ENCODE measurements at places on chromosomes 13 and 19.
A peak's percentile ranks its signal among the peaks of the same experiment; 100 is the strongest.

- no peak for DNase-seq
Measured at GRCh38 chr19:15609261-15609660, 5.8 kb upstream of the CYP4F8 start.

DNA sequence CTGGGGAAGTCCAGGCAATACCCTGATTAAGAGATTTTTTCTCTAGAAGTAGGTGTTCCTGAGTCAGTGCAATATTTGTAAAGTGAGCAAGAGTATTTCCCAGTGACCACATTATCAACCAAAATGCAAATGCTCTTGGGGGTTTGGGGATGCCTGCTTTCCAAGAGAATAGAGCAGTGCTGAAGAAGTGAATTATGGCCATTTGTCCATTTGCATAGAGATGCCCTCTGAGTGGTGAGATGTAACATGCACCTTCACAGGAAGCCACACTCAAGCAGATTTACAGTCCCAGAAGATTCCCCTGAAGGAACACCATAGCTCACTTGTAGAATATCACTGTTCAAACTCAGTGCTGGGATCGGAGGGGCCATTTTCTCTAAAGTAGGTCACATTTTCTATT, 71.8 kb downstream of the TNFSF11 start:
- DNase-seq: no peak

DNA sequence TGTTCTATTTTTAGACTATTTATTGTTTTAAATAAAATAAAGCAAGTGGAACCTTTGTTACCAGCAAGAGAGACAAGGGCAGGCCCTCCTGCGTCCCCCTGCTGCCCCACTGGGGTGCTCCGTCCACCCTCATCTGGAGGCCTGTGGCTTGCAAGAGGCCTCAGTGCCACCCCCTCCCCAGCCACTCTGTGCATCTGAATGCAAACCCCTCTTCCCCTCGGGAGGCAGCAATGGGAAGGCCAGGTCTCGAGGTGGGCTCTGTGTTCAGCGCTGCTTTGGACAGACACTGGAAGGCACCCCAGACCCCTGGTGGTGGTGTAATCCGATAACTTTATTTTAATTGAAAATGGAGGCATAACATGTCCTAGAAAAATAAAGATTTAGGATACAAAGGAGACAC, 4.6 kb downstream of the SIX5 start:
- no peak for DNase-seq

DNA sequence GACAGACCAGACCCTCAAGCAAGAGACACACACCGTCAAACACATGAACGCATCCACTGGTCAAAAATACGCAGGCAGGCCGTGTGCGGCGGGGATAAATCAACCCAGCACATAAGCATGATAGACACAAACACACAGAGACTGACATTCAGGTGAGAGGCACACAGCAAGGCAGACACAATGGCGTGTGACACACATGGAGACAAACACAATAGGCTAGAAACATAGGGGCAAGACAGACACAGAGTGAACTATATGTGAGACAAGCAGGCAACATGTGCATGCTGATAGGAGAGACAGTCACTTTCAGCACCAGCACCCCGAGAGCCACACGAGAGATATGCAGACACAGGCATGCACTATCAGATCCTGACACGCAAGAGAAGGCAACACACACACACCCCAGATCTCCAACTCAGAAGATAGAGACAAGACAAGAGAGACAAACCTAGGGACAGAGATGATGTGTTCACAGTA, 6.9 kb upstream of the JUNB start:
- no peak for DNase-seq

DNA sequence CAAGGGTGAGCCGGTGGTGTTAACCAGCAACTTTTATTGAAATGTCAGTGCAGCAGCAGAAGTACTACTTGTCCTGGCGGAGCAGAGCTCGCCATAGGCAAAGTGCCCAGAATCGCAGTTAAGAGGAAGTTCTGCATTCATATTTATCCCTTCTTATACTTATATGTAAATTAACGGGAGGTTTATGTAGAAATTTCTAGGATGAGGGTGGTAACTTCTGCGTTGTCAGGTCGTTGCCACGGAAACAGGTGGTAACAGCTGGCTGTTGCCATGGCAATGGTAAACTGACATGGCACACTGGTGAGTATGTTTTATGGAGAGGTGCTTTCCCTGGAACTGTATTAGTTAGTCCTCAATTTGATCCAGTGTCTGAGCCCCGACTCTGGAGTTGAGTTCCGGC, 2494.9 kb upstream of the PCDH20 start:
- DNase-seq: no peak

DNA sequence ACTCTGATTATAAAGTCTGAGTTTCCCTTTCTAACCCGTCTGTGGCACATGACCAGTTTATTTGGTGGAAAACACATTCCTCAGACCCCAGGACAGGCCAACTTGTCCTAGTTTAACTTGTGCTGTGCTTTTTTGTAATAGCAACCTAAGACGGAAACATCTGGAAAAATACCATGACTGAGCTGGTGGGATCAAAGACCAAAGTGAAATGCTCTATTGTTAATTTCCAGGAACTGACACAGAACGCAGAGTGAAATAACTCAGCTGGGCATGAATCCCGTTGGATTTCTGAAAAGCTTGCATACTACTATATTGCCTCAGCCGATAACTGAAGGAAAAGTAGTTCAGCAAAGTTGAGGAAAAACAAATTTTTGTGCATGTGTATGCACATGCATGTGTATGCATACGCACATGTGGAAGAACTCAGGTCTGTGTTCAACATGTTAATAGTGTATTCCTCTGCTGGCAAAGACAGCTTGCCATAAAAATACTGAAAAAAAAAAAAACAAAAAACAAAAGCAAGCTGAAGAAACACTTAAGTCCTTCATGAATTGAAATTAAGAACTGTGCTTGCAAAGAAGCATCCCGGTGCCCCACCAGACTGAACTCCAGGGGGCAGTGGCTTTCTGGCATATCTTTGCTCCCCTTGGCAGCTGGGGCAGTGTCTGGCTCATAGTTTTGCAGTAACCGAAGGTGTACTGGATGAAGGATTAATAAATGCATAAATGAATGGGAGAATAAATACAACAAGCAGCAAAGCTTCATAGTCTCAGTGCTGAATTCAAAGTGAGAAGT, 187.8 kb downstream of the LHFPL6 start:
- no peak for DNase-seq

DNA sequence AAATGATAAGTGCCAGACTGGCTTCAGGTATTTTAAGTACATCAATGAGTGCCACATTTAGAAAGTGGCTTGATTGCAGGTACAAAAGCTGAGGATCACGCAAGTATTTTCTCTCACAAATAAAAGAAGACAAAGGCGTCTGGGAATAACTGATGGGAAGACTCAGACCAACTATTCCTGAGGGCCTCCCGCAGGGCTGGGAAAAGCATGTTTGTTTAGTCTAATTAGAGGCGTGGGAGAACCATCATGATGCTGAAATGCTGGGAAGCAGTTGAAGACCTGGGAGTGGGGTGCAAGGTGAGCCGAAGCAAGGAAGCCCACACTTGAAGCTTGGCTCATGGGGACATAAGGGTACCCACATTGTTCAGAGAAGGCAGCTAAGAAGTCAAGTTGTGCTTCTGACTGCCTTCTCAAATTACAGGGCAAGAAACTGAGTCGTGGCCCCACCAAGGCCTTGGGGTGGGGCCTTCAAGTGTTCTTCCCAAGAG, 536.0 kb downstream of the MYO16 start:
- no peak for DNase-seq

DNA sequence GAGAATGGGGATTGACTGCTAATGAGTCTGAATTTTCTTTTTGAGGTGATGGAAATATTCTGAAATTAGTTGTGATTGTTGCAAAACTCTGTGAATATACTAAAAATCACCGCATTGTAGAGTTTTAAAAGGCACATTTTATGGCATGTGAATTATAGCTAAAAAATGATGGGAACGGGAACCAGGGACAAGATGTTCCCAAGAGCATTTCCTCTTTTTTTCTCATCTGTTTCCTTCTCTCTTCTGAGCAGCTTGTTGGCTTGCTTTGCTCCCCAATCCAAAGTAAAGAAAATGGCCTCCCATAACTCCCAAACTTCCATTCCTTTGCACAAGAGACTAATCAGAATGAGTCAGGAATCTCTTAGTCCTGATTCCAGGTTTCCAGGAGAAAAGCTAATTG, 459.2 kb downstream of the TSHZ3 start:
- DNase-seq: no peak

GRCh38 chr13:110339263-110339662, 32.2 kb downstream of the COL4A2 start:
- DNase-seq: no peak

- DNase-seq: no peak
Measured at GRCh38 chr19:3176715-3177501, 1.7 kb upstream of the S1PR4 start.

DNA sequence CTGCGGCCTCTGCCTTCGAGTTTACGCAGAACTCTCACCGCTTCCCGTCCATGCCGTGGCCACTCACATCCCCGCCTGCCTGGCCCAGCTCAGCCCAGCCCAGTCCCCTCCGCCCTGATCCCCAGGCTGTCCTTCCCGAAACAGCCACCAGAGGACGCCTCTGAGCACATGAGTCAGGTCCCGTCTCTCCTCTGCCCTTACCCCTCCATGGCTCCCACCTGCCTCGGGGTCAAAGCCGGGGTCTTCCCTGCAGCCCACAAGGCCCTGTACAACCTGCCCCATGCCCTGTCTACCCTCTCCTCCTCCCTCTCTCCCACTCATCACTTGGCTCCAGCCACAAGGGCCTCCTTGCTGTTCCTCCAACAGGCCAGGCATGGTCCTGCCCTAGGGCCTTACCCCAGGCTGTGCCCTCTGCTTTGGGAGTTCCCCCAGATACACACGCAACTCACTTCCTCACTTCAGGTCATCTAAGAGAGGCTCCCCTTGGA, 8.1 kb upstream of the SEMA6B start:
- peak; percentile 29 for DNase-seq

DNA sequence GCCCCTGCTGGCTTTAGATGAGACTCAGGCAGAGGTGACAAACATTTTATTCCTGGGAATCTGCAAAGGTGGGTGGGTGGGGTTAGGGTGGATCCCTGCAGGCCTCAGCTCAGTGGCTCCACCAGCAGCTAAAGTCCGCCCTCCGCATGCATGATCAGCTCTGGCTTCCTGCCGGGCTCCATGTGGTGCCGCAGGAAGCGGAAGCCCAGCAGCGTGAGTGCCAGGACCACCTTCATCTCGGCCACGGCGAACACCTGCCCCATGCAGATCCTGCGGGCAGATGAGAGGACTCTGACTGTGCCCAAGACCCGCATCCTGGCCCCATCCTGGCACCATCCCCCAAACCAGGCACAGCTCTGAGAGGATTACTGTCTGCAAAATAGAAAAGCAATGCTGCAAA, 26.3 kb downstream of the CYP4F2 start:
- no peak for DNase-seq

- no peak for DNase-seq
Measured at GRCh38 chr13:40983725-40984667, 35.1 kb downstream of the ELF1 start.

DNA sequence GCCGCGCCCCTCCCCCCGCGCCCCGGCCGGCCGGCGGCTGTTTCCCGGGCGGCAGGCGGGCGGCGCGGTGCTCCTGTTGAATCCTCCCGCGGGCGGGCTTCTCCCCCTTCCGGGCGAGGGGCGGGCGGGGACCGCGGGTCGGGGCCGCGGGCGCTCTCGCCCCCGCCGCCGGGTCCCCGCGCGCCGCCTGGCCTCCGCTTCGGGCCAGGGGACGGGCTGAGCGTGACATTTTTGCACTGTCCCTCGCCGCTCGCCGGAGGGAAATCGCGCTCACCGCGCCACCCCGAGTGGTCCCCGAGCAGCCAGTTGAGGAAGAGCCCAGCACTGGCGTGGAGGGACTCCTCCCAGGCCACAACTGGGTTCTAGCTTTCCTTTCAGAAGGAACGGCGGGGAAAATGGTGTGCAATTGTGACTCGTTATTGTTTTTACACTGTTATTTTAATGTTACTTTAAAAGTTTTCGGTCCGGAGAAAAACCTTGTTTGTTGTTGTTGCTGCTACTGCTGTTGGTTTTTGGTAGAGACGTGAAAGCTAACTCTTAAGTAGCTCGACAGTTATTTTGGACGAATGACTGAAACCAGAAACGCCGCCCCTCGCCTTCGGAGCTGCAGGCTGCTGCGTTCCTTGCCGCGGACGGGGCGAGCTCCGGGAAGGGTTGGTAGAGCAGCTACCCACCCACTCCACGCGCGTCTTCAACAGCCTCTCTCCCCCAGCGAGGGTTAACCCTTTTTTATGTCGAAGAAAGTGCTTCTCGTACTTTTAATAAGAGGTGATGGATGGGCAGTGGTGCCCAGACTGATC, 959 bp downstream of the PDS5B start:
- peak; percentile 18 for DNase-seq

DNA sequence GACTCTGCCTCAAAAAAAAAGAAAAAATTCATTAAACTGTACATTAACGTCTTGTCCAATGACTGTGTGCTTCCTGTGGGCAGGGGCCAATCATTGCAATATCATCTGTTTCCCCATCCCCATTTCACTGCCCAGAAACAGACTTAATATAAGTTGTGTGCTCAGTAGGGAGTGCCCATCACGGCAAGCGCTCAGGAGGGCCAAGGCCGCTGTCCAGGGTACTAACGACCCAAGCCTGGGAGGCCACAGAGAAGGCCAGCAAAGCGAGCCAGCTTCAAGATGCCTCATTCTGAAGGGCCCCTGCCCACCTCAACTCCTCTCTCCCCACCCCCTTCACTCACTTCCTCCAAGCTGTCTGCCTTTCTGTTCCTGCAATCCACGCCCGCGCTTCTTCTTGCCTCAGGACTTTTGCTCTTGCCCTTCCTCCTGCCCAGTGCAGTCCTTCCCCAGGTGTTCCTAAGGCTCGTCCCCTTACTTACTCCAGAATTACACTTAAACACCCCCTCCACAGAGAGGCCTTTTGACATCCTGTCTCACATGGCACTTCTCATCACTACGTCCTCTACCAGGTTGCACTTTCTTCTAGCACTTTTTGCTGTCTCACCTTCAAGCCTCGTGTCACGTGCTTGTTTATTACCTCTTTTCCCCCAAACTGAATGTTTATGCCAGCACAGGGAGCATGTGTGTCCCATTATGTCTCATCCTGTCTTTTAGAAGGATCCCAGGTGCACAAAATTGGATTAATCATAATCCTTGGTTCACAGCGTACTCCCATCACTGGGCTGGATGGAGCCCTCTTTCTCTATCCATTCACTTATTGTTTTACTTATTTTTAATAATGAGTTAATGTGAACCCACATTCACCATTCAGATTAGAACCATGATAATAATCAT, 11.3 kb upstream of the POU2F2 start:
- no peak for DNase-seq

DNA sequence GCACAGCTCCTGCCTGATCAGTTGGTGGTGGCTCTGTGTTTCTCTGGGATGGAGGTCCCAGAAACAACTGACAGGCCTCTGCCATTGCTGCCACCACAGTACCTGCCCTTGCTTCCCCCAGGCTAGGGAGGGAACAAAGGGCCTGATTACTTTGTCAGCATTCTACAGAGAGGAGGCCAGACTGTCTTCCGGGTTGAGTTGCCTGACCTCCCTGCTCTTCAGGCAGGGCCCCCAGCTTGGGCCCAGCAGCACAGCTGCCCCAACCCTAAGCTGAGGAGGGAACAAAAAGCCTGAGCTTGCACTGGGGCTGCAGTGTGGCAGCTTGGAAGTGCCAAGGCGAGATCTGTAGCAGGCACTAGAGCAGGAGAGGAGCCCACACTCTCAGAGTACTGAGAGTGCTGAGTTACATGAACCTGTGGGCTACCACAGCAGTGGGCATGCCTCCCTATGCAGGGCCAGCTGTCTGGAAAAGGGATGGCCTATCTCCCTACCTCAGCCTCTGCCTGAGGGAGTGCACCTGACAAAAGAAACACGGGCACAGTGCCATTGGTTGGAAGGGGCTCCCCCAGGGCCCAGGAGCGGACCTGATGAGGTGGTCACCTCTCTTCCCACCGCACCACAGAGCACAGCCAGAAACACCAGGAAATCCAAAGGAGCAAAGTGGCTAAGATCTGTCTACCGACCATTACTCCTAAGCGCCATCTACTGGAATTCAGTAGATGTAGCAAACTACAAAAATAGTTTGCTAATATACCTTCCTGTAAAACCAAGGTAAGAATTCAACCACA, 24.4 kb downstream of the SLC25A15 start:
- no peak for DNase-seq

Measured in activated CD4-positive, CD25-positive, alpha-beta regulatory T cell treated with anti-CD3 and anti-CD28 coated beads, Interleukin-2, amount 50 U/mL, for 16 hours (primary cell).